Activated T-helper 2 cell treated with anti-CD3 and anti-CD28 coated beads, Interferon-gamma antibody, Interleukin-2, Interleukin-4, amounts not matched to agents 10 μg/mL and 5 μg/mL and 100 μg/mL, durations not matched to agents 14 hours and 24 hours and 36 hours (primary cell): ENCODE measurements at places on chromosomes 5 and 9. TPM values are rescaled to one million over a fixed set of nuclear protein-coding genes. Genes with fewer than 3 reads are reported as not detected.

Gene RXRA
- total RNA-seq = 22.8 and 22.9 TPM in 2 replicates

Gene FGD3
- total RNA-seq = 41.4 and 42.9 TPM in 2 replicates

Gene TAF11L10
- total RNA-seq = not detected in 2 replicates

Gene CKMT2
- not detected in 2 replicates for total RNA-seq

Gene GARNL3
- 1.9 and 2.9 TPM in 2 replicates for total RNA-seq

Gene FOXD1
- 0.11 and 0.25 TPM in 2 replicates for total RNA-seq

Gene OR1Q1
- not detected in 2 replicates for total RNA-seq

Gene FOXD4
- 0.09 TPM in 1 of 2 replicates, not detected in the other for total RNA-seq
